Heart right ventricle (tissue), 16 donors: ENCODE measurements at places on chromosomes 13 and 19. TPM values are rescaled to one million over a fixed set of nuclear protein-coding genes. Genes with fewer than 3 reads are reported as not detected.

- DNase-seq: no peak
These were observed 123.4 kb downstream of the POSTN start for GRCh38 chr13:37475151-37475550.

DNA sequence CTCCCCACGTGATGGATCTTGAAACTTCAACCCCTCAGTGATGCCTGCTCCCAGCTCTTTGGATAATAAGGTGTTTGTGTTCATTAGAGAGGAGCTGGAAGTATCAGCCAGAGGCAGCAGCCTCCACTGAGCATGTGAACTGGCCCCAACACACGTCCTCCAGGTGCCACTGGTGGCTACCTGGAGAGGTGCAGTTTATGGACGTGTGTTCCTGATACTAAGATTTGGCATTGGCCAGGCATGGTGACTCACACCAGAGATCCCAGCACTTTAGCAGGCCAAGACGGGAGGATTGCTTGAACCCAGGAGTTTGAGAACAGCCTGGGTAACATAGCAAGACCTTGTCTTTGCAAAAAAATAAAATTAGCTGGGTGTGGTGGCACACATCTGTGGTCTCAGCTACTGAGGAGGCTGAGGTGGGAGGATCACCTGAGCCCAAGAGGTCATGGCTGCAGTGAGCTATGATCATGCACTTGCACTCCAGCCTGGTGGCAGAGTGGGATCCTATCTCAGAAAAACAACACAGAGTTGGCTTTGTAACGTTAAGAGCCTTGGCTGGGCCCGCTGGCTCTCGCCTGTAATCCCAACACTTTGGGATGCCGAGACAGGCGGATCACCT lies 34.4 kb downstream of the SLC25A42 start:
- no peak for DNase-seq

SIGLEC5 gene
- 0.23 TPM for total RNA-seq

ZNF615 gene
- total RNA-seq: 12.5 TPM

SLC25A41 gene
- 0.48 TPM for total RNA-seq

CEACAM16 gene
- total RNA-seq: not detected

DNA sequence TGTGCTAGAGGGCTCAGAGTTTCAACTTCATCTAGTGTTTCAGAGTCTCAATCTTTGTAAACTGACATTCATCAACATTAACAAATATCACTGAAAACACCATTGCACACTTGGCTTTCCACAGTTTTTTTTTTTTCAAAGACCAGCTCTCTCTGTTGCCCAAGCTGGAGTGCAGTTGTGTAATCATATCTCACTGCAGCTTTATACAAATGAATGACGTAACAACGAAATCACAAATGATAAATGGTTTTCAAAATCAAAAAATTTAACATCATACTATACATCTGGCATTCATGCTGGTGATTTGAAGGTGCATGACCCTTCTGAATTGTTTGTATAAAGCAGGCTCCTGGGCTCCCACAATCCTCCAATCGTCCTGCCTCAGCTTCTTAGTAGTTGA lies 248.0 kb upstream of the TMTC4 start:
- DNase-seq: no peak

DNA sequence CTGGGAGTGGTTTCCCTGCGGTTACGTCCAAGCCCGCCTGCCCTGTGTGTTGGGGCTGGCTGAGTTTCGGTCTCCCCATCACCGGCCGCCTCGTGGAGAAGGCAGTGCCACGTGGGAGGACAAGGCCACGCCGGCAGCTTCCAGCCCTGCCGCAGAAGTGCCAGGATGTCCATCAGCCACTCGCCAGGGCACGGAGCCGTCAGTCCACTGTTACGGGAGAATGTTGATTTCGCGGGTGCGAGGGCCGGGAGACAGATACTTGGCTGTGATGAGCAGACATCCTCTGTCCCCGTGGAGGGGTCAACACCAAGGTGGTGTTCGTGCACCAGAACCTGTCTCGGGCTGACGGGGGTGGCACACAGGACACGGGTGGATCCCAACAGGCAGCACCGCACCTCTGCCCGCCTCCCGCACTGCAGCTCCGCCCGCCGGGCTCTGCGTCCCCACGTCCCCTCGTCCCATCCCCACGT lies 86.4 kb upstream of the MCF2L start:
- DNase-seq: no peak

HCN2 gene
- total RNA-seq: 4.9 TPM

DNA sequence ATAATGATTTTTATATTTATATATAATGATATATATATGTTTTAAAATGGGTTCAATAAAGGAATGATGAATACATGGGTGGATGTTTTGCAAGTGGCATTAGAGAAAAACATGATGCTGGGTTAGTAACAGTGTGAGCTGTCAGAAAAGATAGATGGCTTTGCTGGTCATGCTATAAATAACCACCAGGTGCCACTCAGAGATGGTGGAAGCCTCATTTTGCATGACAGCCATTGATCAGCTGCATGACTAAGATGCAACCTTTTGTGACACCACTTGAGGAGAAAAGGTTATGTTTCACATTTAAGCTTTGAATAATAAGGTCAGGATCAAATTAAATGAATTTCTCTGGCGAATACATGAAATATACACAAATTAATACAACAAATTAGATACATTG lies 737.7 kb downstream of the PCDH9 start:
- DNase-seq: no peak

GRCh38 chr19:19050104-19050503 lies 13.7 kb upstream of the SLC25A42 start:
- DNase-seq: no peak

MADCAM1 gene
- 0.17 TPM for total RNA-seq

DNA sequence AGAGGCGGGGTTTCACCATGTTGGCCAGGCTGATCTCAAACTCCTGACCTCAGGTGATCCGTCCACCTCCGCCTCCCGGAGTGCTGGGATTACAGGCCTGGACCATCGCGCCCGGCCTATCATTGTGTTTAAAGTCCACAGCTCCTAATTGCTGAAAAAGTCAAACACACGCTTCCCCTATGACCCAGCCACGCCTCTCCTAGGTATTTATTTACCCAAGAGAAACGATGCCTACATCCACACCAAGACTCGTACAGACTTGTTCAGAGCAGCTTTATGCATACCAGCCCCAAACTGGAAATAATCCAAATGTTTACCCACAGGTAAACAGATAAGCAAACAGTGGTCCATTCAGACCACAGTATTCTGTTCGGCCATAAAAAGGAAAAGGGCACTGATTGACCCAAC lies 15.1 kb downstream of the ZNRF4 start:
- DNase-seq: no peak

GRCh38 chr19:19067276-19068072 lies 3.7 kb downstream of the SLC25A42 start:
- DNase-seq: no peak

SIAH3 gene
- total RNA-seq: 0.05 TPM

GRCh38 chr13:37338726-37339385 lies 233.4 kb upstream of the CSNK1A1L start:
- no peak for DNase-seq

GRCh38 chr19:50778906-50779430 lies 8.7 kb downstream of the GPR32 start:
- no peak for DNase-seq

- peak; percentile 75 for DNase-seq
These were observed 83.2 kb upstream of the MCF2L start for GRCh38 chr13:112885782-112886268.

GRCh38 chr13:85567909-85568308 lies 231.3 kb downstream of the SLITRK6 start:
- DNase-seq: no peak

- no peak for DNase-seq
These were observed 15.7 kb upstream of the B3GNT3 start for GRCh38 chr19:17778968-17779929.

GRCh38 chr19:3621689-3622088 lies 4.9 kb downstream of the CACTIN start:
- DNase-seq: no peak

GRCh38 chr13:78998630-78999315 lies 339.8 kb upstream of the OBI1 start:
- no peak for DNase-seq

PRSS57 gene
- total RNA-seq: not detected

ELSPBP1 gene
- not detected for total RNA-seq

FLT1 gene
- total RNA-seq: 49.5 TPM

GRCh38 chr13:80256352-80256932 lies 84.5 kb downstream of the SPRY2 start:
- DNase-seq: no peak

CEACAM3 gene
- 1.5 TPM for total RNA-seq

DNA sequence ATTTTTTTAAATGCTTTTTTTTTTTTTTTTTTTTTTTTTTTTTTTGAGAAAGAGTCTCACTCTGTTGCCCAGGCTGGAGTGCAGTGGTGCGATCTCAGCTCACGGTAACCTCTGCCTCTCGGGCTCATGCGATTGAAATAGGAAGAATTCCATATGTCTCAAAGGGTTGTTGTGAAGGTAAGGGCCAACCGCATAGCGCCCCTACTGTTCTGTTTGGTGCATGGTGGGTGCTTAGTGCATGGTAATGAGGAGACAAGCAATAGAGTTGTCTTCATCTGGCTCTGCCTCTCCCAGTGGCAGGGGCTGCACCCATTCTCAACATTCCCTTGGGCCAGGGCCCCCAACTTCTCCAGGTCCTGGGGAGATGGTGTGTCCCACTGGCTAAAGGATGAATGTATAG lies 68.7 kb downstream of the RASL11A start:
- no peak for DNase-seq

- peak; percentile 70 for DNase-seq
These were observed 112.2 kb downstream of the TEX26 start for GRCh38 chr13:31044364-31045285.

- DNase-seq: peak; percentile 71
These were observed 7.6 kb downstream of the COL4A2 start for GRCh38 chr13:110314516-110315245.

DNA sequence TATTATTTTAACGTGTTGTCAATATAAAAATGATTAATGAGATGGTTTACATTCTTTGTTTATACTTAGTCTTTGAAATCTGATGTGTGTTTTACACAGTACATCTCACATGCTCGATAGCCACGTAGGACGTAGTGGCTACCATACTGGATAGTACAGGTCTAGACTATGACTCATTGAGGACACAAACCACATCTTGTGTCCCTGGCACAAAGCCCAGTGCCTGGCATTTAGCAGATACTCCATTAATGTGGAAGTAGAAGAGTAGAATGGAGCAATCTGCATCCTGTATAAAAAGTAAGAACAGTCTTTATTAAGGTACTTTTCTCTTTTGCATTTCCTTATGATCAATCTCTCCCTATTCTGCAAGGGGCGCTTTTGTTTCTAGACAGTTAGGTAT lies 49.0 kb upstream of the FRY start:
- peak; percentile 47 for DNase-seq

- no peak for DNase-seq
These were observed 9.3 kb downstream of the ZNF582 start for GRCh38 chr19:56383826-56384605.

GRCh38 chr13:40770609-40770933 lies 419 bp downstream of the MRPS31 start:
- no peak for DNase-seq

DNA sequence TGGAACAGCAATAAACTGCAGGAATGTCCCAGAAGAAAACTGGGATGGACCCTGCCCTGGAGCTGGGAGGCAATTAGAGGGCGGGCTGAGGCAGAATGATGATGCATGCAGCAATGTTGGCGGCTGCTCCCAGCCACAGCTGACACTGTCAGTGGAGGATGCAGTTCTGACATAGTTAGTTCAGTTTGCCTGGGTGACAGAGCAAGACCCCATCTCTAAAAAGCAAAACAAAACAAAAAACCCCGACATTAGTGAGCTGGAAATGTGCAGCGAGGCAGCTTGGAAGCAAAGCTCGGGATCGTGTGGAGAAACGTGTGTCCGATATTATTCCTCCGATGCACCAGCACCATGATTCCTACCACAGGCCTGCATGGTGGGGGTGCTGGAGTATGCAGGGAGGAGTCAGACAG lies 110.1 kb upstream of the UQCRFS1 start:
- no peak for DNase-seq

CEACAM21 gene
- total RNA-seq: 1.00 TPM

GRCh38 chr13:99312493-99312883 lies 5.3 kb upstream of the GPR183 start:
- DNase-seq: peak; percentile 55
